ENCODE measurements at places on chromosomes 5 and 9.

GRCh38 chr5:97115932-97116331 lies 26.5 kb downstream of the LIX1 start:
- DNase-seq: no peak

DNA sequence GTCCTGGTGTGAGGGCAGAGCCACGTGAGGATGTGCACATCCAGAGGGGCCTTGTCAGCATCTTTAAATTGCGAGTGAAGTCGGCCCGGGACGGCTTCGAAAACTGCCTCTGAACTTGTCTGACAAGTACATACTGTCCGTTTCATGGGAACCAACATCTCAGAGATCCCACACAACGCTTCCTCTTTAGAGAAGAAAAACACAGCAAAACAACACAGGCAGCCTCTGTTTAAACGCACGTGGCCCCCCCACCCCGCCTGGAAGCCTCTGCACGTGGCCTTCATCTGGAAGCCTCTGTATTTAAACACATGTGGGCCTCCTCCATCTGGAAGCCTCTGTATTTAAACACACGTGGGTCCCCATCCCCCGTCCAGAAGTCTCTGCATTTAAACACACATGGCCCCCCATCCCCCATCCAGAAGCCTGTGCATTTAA lies 29.2 kb downstream of the CEP72 start:
- DNase-seq: no peak

- no peak for DNase-seq
These were observed 41.3 kb downstream of the GARNL3 start for GRCh38 chr9:127305838-127306226.

- DNase-seq: no peak
These were observed 3.3 kb downstream of the SHISAL2B start for GRCh38 chr5:64693636-64694035.

DNA sequence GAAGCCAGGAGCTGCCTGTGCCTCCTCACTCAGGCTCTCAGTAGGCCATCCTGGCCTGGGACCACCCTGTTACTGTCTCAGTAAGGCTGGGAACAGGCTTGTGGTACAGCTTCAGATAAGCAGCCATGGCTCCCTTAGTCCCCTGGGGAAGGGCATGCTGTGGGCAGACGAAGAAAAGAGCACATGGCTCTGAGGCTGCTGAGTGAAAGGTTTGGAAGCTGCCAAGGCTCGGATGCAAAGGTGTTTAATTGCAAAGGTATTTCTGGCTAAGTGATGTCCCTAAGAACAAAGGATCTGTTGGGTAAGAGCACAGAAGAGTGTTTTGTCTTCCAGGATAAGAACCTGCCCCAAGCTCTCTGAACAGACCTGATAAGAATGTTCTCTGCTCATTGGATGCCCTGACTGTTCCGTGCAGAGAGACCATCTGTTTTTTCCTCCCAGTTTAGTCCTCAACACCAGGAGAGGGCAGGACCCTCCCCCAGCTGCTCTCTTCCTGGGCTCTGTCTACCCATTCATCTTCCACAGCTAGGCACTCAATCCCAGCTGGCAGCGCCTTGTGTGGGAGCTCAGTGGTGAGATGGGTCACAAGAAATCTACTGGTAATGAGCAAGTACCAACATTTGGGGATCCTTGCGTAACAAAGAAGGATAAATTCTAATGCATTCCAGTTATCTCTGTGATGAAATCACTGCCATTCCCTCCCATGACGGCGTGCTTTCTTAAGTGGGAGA lies 17.7 kb downstream of the ANGPTL2 start:
- no peak for DNase-seq

- no peak for DNase-seq
These were observed 56.7 kb downstream of the APC start for GRCh38 chr5:112794410-112794809.

GRCh38 chr5:154506049-154506715 lies 28.2 kb upstream of the HAND1 start:
- no peak for DNase-seq

GRCh38 chr9:35487081-35487480 lies 2.8 kb upstream of the RUSC2 start:
- no peak for DNase-seq

DNA sequence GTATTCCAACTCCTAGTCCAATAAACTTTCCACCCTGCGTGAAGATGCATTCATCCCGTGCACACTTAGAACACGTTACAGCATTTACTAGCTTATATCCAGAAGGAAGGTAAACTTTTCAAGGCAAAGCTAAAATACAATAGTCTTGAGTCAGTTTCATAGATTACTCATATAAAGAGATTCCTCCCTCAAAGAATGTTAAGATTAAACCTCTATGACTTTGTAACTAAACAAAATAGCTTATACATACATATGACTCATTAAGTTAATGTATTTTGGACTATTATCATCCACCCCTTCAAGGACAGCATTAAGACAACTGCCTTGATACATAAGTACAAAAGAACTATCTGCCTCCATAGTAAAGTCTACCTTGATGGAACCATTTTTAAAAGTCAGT lies 36.1 kb downstream of the TLE1 start:
- DNase-seq: no peak

DNA sequence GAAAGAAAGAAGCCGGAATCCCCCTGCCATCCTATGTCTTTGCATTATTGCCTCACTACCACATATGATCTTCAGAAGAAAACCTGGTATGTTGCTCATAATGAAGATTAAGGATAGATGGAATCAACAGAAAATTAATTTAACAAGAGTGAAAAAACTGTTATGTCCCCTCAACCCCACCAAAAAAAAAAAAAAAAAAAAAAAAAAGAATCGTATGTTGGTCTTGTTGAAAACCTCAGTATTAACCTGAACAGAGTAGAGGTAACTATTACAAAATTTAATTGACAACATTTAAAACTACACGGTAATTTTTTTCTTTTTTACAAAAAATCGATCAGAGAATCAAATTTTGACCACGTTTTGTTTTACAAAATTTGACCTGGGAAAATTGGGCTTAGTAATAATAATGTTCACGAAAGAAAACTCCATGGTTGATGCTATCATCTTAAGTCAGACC lies 827 bp upstream of the CSNK1A1 start:
- DNase-seq: no peak

- DNase-seq: no peak
These were observed 10.0 kb downstream of the MEF2C start for GRCh38 chr5:88872971-88873370.

DNA sequence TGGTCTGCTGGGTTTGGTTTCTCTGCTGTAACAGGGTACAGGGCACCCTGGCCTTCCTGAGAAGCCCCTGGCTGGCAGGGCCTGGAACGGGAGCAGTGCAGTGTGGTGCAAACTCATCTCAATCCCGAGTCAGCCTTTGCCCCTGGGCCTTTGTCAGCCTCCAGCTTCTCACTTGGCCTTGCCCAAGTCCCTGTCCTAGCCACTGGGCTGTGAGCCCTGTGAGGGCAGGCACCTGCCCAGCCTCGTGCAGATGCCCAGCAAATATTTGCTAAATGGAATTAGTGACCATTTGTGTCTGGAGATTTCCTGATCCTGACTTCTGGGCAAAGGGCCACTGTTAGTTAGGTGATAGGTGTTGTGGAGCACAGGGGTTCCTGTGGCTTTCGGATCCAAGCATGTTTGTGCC lies 13.0 kb downstream of the RGS3 start:
- DNase-seq: no peak

GRCh38 chr5:74685979-74686631 lies 1.1 kb downstream of the HEXB start:
- no peak for DNase-seq

DNA sequence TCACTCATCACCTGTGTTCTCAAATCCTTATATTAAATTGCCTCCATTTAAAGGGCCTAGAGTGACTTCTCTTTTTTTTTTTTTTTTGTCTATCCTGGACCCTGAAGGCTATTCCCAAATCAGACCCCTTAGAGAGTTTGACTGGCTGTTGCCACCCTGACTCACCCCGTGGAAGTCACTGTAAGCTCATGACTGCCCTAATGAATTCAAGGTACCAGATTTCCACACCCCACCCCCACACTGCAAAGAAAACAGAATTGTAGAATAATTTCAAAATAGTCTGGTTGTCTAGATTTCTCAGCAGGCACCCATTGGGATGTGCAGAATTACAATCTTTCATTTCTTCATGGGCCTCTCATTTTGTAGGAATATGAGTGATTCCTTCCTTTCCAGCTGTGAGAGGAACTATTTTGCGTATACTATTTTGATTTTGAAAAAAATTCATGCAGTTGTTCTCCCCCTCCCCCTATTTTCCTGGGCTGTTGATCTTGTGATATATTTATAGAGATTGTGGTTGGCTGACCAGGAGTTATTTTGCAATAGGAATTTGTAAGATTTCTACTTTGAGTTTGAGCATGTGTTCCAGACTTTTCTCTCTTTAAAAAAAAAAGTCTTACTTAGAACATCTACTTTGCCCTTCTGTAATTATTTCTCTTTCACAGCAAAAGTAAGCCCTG lies 79.1 kb downstream of the ZNF618 start:
- DNase-seq: no peak

- DNase-seq: no peak
These were observed 109.8 kb downstream of the GALNT10 start for GRCh38 chr5:154300207-154300883.

GRCh38 chr9:81234924-81235610 lies 454.3 kb downstream of the TLE1 start:
- no peak for DNase-seq

DNA sequence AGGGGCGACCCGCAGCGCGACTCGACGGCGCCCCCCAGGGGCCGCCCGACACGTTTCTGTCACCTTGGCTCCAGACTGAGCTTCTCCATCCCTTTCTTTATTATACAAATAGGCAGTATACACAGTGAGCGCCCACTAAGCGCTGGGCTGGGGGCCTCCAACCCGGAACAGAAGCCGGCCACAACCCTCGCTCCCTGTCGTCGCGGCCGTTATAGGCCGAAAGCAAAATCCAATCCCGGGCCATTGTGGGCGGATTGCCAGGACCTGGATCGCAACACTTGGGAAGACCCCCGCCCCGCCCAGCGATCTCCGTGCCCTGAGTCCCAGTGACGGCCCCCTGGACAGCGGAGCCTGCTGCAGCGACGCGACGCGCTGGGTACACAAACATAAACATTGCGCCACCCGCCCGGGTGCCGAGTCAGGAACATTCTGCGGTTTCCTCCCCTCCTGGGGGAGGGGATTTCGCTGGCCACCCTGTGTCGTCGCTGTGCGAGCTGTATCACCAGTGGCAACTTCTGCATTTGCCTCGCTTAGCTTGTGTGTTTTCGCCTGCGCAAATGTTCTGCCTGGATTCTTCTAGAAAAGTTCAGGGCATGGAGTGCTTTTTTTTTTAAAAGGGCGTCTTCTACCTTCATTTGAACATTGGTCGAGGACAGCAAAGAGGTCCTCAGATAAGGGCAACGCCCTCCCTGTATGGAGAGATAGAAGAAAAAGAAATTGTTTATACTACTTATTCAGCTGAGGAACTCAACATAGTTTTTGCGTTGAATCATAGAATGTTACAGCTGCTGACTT lies 1.3 kb upstream of the DUSP1 start:
- peak; percentile 85 for DNase-seq

GRCh38 chr9:85453850-85454249 lies 287.9 kb downstream of the AGTPBP1 start:
- no peak for DNase-seq

DNA sequence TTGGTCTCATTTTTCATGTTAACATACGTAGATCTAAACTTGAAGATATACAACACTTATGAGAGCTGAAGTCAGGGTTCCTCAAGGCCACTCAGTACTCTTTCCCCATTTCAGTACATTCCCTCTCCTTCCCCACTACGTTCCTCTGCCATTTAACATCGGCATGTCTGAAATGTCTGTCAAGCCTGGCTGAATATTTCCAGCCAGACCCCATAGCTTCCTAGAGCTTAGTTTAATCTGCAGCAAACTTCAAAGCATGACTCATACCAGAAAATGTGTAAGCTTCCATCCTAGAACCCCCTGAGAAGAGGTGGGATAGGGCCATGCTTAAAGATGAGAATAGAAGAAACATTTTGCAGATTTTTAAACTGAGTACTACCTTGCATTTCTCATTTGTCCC lies 6.2 kb downstream of the GZMA start:
- DNase-seq: no peak

DNA sequence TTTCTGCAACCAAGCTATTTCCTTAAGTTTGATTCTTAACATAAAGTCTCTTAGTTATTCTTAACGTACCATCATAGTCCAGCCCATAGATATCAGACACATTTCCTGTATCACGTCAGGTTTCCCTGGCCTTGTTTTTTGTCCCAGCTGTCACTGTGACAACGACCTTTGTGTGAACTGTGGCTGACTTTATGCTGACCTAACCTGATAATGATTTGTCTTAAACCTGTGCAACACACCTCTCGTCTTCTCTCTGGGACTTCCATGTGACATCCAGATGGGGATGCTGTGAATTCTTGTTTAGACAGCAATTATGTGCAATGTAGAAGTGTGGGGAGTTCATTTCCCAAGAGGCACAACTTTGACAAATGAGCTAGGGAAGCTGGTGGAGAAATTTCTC lies 662.8 kb downstream of the PTPRD start:
- no peak for DNase-seq

GRCh38 chr9:124800306-124801259 lies 23.6 kb downstream of the OLFML2A start:
- DNase-seq: no peak

DNA sequence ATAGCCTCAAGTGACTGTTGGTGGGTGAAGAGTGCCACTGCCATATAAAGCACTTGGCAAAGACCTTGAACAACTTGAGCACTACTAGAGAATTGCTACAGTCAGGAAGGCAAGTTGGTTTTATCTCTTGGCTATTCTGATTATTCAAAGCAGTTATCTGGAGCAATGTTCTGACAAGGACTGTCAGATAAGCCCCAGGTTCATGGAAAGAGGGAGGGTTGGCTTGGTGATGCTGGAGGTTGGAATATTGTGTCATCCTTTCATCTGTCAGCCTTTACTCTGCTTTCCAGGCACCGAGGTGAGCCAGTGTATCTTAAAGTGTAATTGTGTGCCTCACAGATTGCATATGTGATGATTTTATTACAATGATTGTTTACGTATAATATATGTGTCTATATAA lies 548.4 kb upstream of the ZNF608 start:
- no peak for DNase-seq

- DNase-seq: no peak
These were observed 278.9 kb downstream of the GADD45G start for GRCh38 chr9:89883401-89884341.

Measured in renal pelvis (tissue), 12 donors.